ENCODE measurements at places on chromosomes 5 and 9.

DNA sequence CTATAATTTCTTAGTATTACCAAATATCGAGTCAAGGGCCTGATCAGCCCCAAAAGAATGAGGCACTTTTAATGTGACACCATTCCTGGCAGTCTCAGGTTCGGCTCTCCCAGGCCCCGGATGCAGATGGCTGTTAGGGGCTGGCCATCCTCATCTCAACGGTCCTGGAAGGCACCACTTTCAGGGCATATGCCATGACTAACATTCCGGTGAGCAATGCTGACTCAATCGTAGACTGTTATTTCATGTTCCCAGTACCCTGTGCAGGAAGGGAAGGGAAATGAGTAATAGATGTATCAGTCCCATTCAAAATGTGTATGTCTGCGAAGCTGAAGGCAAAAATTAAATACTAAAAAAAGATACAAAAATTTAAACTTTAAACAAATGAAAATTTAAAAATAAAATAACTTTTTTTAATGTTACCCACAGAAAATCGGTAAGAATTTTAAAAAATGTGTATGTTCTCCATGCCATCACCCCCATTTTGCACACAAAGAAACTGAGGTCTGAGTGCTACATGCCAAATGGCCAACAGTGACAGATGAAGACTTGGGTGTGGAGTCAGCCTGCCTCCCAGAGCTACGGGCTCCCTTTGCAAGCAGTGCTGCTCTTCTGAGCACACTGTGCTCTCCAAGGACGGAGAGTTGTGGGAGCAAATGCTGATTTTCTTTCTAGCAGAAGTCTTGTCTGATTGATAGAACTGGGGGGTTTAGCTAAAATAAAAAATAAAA lies 79.0 kb downstream of the GLDC start:
- DNase-seq: peak; percentile 44

GRCh38 chr5:5140479-5141338 lies 579 bp downstream of the ADAMTS16 start:
- no peak for DNase-seq

GRCh38 chr9:131289301-131290035 lies at the start of gene PLPP7:
PLPP7 (plus strand) TSS chr9:131289723; CDS start chr9:131289998, 275 bp downstream.
- no peak for DNase-seq

GRCh38 chr5:40813698-40814281 lies 15.6 kb upstream of the PRKAA1 start:
- DNase-seq: no peak

DNA sequence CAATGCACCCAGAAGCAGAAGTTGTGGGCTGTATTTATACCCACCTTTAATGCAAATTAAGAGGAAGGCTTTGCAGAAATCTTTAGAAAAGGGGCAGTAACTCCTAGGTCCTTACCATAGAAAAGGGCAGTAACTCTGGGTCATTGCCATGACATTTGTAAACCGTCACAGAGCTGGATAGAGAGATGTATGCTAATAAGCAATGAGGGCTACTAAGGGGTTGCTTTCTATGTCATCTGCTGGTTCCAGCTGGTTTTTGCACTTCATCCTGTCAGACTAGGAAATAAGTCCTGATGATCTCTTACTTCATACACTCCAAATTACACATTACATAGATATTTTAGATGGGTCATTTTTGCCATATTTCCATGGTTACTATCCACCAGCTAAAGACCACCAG lies 299.1 kb upstream of the TYRP1 start:
- no peak for DNase-seq

- DNase-seq: no peak
These were observed 27.6 kb upstream of the FSTL4 start for GRCh38 chr5:133639850-133640528.

- DNase-seq: no peak
These were observed 55.2 kb upstream of the AFAP1L1 start for GRCh38 chr5:149216496-149216895.

DNA sequence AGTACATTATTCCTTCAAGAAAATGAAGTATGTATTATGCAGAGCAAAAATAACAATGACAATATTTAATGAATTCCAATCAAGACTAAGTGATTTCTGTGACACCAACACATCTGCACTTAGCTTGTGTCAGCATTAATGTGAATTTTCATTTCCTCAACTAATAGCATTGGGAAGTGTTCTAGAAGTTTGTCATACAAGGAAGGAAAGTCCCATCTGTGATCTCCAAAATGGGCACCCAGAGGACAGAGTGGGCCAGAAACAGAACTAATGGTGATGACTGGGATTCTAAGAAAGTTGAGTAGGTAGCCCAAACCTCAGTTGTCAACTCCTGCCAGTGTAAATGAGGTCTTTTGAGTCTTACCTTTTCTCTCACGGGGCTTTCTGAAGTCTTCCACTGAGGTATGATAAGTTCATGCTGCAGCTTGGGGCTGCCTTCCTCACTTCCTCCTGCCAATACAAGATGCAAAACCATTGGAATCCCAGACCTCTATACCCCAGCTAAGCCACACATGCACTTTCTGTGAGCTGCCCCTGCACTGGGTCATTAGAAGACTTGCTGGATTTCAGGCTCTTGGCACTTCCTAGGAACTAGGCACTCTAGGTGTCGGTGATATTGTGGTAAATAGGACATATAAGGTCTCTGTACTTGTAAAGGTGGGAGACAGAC lies 4.9 kb downstream of the ADAM19 start:
- DNase-seq: no peak

DNA sequence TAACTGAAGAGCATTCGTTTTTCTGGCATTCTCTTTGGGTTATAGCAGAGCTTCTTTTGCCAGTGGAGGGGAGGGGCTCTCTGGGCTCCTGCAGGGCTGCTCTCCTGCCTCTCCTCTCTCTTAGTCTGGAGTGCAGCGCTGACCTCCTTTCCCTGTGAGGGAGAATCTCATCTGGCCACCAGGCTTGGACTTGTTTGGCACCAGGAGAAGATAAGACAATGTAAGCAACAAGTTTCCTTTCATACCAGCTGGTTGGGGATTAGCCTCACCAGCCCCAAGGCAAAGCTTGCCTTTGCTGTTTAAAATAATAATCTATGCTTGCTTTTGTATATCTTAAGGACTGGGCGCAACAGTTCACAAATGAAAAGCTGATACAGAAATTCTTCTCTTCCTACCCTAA lies 196.4 kb downstream of the TLE4 start:
- DNase-seq: no peak

DNA sequence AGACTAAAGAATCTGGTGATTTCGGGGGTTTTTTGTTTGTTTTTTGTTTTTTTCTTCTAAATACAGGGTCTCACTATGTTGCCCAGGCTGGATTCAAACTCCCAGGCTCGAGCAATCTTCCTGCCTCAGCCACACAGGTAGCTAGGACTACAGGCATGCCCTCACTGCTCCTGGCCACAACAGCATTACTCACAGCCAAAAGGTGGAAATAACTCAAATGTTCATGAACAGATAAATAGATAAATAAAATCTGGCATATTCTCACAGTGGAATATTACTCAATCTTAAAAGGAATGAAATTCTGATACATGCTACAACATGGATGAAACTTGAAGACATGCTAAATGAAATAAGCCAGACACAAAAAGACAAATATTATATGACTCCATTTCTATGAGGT lies 19.8 kb upstream of the RAD23B start:
- DNase-seq: no peak

DNA sequence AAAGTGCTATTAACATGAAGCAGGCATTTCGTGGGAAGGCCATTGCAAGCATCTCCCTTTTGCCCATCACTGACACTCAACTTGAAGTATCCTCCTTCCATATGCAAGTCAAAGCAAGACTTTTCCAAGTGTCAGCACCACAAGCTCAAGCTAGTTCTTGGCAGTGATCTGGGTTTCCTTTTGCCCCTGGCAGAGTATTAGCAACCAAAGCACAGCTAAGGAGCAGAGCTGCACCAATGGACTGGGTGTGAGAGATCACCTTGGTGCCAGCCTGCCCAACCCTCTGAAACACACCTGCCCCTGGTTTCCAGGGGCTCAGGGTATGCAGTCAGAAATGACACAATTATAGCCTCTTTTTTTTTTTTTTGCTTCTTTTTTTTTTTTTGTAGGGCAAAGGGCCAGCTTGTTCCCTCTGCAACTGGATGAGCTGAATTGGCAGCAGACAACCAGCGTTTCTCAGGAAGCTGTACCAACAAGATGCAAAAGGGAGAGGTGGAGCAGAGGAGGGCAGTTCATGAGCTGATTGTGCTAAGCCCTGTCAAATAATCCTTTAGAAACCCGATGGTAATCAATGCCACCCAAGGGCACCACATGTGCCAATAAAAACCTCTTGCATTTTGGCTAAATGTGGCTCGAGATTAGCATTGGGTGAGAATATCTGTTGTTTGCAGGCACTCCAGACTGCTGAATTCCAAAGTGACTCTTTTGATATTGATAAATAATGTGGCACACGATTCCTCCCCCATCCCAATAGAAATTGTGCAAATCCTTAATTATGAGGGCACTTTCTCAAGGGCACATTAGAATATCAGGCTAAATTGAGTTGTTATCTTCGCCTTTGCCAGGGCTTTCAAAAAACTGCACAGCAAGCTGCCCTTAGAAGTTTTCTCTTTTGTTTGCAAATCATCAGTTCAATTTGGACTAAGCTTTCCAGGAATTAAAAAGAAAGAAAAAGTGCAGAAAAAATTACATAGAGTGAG lies 192.4 kb downstream of the GAS1 start:
- DNase-seq: no peak

GRCh38 chr5:132003982-132004381 lies 7.5 kb downstream of the ACSL6 start:
- DNase-seq: no peak

DNA sequence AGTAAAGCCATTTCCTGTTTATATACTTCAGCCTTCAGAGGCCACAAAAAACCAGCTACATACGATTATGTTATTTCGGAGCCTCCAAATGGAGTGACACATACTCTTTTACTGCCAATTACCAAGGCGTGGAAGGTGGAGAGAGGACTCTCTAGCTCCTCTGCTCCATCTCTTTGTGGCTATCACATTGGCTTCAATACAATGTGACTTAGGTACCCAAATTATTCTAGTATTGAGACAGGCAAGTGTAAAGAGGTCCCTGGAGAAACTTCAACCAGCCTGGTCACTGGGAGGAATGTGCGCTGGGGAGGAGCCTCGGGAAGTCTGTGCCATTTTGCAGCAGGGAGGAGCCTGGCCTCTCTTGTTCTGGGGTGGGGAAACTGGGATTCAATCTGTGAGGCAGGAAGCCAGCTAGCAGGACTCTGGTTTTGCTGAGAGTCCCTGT lies 85.8 kb upstream of the TAS2R1 start:
- DNase-seq: no peak

DNA sequence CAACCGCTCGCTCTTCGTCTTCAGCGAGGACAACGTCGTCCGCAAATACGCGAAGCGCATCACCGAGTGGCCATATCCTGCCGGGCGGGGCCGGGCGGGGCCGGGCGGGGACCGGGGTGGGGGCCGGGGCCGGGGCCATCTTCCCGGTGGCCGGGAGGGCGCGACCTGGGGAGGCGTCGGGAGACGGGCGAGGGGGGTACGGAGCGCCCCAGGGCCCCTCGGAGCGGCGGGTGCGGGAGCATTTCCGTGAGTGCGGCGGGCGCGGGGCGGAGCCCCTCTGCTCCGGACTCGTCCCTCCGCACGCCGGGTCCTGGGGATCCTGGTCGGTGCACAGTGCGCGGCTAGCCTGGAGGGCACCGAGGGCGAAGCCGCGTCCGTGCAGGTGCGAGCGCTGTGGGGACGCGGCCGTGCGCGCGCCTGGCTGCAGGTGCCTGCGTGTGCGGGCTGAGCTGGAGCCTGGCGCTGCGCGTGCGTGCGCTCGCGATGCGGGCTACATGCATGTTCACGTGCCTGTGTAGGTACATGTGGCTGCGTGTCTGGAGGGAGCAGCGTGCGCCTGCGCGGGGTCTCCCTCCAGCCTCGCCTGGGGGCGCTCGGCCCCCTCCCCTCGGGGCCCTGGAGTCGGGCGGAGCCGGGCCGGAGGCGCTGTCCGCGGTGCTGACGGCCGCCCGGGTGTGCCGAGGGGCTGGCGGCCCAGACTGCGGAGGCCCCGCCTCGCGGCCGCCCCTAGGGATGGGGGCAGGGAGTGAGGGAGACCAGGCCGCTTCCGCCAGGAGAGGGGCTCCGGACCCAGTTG lies 762 bp downstream of the CACNA1B start:
- peak; percentile 22 for DNase-seq

DNA sequence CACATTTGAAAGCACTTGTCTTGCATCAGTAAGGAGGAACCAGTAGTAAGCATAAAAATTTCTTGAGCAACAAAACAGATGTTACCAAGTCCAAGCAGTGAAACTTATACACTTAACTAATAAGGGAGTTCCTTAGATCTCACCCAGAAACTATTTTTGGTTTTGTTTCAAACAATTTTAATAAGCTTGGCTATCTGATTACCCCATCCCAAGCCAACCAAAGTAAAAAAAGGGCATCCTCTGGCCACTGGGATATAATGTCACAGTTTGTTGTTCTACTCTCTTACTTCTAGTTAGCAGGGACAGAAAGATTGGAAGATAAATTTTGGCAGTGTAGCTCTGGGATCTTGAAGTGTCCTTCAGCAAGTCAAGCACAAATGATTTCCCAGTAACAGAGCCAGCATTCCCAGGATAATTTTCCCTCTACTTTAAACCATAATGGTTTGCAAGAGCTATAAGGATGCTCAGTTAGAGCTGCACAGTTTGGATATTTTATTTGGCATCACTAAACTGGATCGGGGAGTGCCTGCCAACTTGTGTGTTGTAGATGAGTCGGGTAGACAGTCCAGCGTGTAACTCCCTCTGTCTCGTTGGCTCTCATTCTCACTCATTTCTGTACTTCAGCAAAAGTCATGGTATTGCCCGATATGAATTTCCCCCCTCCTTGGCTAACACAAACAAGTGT lies 161.9 kb upstream of the HMHB1 start:
- DNase-seq: no peak

- no peak for DNase-seq
These were observed 197.6 kb upstream of the RASA1 start for GRCh38 chr5:87069974-87070608.

- no peak for DNase-seq
These were observed 9.5 kb downstream of the KCNV2 start for GRCh38 chr9:2726650-2727340.

DNA sequence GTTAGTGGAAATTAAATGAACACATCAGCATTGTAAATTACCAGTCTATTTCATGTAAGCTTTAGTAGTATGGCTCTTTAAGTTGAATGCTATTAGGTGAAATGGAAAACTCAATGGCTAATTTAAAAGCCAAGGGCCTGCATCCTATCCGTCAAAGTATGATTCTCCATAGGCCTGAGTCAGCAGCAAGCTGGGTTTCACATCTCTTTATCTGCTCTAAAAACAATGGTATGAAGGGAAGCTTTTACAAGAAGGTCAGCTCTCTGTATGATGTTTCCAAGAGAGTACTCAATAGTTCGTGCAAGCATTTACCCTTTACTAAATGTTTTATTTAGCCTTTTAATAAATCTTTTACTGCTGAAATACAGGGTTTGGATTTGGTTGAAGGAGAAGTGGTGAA lies 62.8 kb downstream of the MAP1B start:
- no peak for DNase-seq

- peak; percentile 11 for DNase-seq
These were observed 6.7 kb upstream of the SFXN1 start for GRCh38 chr5:175471628-175472027.

GRCh38 chr5:27328480-27328879 lies 290.1 kb upstream of the CDH9 start:
- DNase-seq: no peak

Measured in activated T-helper 1 cell treated with anti-CD3 and anti-CD28 coated beads, Interleukin-12 subunit alpha, Interleukin-12 subunit beta, Interleukin-2, Interleukin-4 antibody, amounts not matched to agents 30 ng/mL and 10 ng/mL and 1 ng/mL, durations not matched to agents 14 hours and 24 hours and 36 hours (primary cell).